ENCODE measurements at places on chromosomes 2 and 18.

DNA sequence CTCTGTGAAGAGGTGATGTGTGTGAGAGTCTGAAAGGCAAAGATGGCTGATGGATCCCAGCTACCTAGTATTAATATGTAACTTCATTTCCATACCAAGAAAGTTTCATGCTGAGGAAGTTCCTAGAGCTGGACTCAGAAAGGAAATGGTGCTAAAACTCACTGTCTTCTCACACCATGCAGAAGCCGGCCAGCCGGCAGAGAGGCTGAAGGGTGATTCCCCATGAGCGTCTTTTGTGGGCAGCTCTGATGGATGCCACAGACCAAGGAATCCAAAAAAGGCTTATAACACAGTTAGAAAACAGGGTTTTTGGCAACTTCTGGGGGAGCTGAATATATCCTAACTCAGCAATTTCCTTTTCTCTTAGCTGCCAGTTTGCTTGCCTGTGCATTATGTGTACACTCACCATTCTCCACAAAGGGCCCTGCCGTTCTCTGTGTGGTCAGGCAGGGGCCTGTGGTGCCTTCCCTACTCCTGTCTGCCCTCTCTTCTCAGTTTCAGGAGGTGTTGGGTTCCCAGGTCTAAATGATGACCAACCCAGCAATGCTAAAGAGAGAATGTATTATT is 289.4 kb downstream of the MTX2 start:
- DNase-seq = no peak
- no peak overlapping the region for H3K27ac ChIP-seq
- H3K4me1 ChIP-seq = no peaks in the 10 kb centered on the region
- no peaks in the 10 kb centered on the region for H3K36me3 ChIP-seq
- H3K27me3 ChIP-seq = no peaks in the 10 kb centered on the region
- H3K4me3 ChIP-seq = no peak overlapping the region

DNA sequence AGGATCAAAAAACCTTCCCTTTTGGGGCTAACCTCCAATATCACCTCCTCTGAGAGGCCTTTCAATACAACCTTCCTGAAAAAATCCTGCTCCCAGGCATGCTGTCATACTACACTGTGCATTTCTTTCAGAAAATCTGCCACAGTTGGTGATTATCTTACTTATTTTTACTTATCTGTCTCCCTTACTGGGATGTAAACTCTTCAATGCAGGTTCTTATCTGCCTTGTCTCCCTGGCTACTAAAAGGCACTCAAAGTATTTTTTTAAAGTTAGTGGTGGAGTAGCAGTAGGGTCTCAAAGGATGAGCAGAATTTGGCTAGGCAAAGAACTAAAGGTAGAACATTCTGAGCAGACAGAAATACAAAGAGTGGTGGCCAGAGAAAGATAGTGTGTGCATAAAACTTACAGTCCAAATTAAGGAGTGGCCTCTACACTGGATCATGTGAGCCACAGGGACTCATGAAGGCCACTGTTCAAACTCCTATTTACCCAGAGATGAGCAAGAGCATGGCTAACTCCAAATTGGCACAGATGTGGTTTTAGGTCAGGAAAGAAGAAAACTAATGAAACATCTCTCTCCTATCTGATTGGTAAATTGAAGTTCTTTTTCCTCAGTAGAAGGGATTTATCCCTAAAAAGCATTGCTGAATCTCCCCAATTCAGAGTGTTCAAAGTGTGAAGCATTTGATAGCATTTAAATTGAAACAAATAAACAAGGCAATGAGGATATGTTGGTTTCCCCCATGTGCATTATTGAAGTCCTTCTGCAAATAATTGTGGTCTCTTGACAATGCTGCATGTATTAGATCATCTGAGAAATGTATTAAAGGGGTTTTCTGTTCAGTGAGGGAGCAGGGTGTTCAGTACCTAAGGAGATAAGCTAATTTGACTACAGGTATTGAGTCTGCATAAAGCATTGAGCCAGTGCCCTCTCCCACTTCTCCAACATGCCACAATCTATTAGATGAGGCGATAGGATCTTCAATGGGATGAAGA is 285.5 kb downstream of the MREG start:
- no peak for DNase-seq
- H3K4me1 ChIP-seq = no peaks in the 10 kb centered on the region
- H3K36me3 ChIP-seq = no peaks in the 10 kb centered on the region
- no peak overlapping the region for H3K27ac ChIP-seq
- H3K4me3 ChIP-seq = no peak overlapping the region
- H3K27me3 ChIP-seq = no peaks in the 10 kb centered on the region

GRCh38 chr2:76469066-76469465 is 758.4 kb upstream of the GCFC2 start:
- no peaks in the 10 kb centered on the region for H3K27me3 ChIP-seq
- no peak overlapping the region for H3K27ac ChIP-seq
- no peak overlapping the region for H3K4me3 ChIP-seq
- no peak for DNase-seq
- no peaks in the 10 kb centered on the region for H3K36me3 ChIP-seq

- H3K4me1 ChIP-seq = no peaks in the 10 kb centered on the region
- DNase-seq = peak; percentile 11
- no peaks in the 10 kb centered on the region for H3K27me3 ChIP-seq
- H3K36me3 ChIP-seq = no peaks in the 10 kb centered on the region
Observed at GRCh38 chr2:121316986-121317385, 32.0 kb upstream of the TFCP2L1 start.

- no peaks in the 10 kb centered on the region for H3K36me3 ChIP-seq
- no peak for DNase-seq
- H3K27me3 ChIP-seq = no peaks in the 10 kb centered on the region
- no peaks in the 10 kb centered on the region for H3K4me1 ChIP-seq
- peak overlapping the region; percentile 12 for H3K27ac ChIP-seq
- no peak overlapping the region for H3K4me3 ChIP-seq
Observed at GRCh38 chr2:144454466-144455287, 65.2 kb downstream of the ZEB2 start.

GRCh38 chr2:200050921-200051610 is 95.7 kb downstream of the MAIP1 start:
- no peak overlapping the region for H3K4me3 ChIP-seq
- no peak overlapping the region for H3K27ac ChIP-seq
- H3K36me3 ChIP-seq = no peaks in the 10 kb centered on the region
- no peak for DNase-seq
- no peaks in the 10 kb centered on the region for H3K4me1 ChIP-seq

DNA sequence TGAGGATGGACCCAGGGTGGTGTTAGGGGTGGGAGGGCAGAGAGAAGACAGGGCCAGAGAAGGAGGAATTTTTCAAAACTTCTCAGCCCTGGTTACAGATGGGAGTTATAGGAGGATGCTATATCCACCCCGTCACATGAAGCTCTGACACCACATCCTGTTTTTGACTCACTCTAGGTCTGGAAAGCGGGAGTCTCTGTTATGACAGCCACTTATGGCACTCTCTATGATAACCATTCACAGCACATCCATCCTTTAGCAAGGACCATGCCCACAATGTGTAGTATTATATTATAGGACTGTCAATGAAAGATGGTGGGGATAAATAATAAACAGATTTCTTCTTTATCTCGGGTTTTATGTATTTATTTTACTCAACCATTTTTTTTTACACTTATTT is 461.2 kb downstream of the CDH2 start:
- no peaks in the 10 kb centered on the region for H3K4me1 ChIP-seq
- DNase-seq = no peak
- H3K27ac ChIP-seq = no peak overlapping the region
- no peaks in the 10 kb centered on the region for H3K27me3 ChIP-seq

DNA sequence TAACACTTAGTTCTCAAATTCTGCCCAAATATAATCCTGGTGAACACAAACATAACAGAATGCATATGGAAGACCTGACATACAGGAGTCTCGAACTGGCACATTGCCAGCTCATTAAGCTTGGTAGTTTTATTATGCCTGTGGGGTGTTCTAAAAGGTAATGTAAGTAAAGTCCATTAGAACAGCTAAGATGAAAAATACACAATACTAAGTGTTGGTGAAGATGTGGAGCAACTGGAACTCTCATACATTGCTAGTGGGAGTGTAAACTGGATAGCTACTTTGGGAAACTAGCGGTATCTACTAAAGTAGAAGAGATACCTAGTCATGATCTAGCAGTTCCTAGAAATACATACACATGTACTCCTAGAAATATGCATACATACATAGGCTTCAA is 24.3 kb upstream of the RAB10 start:
- H3K27ac ChIP-seq = peak overlapping the region; percentile 48
- no peaks in the 10 kb centered on the region for H3K36me3 ChIP-seq
- H3K4me1 ChIP-seq = peaks cover 17% of the 10 kb centered on the region
- H3K27me3 ChIP-seq = no peaks in the 10 kb centered on the region

- no peaks in the 10 kb centered on the region for H3K27me3 ChIP-seq
- no peaks in the 10 kb centered on the region for H3K36me3 ChIP-seq
- DNase-seq = peak; percentile 34
- H3K4me1 ChIP-seq = no peaks in the 10 kb centered on the region
- peak overlapping the region; percentile 73 for H3K27ac ChIP-seq
Observed at GRCh38 chr2:102070058-102070642, 72.4 kb upstream of the IL1R1 start.

All from Peyer's patch (tissue), 4 donors.